ENCODE measurements at places on chromosomes 6 and 20.

DNA sequence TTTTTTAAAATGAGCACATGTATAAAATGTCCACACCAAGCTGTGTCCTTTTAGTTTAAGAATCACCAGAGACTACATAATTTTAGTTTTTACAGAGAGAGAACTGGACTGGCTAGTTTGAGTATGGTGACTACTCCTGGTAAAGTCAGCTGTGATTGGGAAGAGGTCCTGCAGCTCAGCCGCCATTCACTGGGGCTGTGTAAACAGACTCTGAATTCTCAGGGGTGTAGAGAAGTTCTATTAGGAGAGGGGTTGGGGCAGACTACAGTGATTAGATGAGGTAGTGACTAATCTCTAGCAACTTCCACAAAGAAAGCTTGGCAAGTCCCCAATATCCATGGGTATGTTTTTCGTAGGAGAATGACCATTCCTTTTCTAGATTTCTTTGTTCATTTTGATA is 341.2 kb upstream of the MAP3K7 start:
- no peak overlapping the region for H3K4me3 ChIP-seq
- no peaks in the 10 kb centered on the region for H3K36me3 ChIP-seq
- no peak for DNase-seq
- H3K4me1 ChIP-seq = no peaks in the 10 kb centered on the region
- no peak overlapping the region for H3K27ac ChIP-seq

- peaks cover 6% of the 10 kb centered on the region for H3K4me1 ChIP-seq
- H3K4me3 ChIP-seq = no peak overlapping the region
- no peak overlapping the region for H3K27ac ChIP-seq
- DNase-seq = no peak
- H3K27me3 ChIP-seq = peaks cover 4% of the 10 kb centered on the region
- no peaks in the 10 kb centered on the region for H3K36me3 ChIP-seq
Measured at GRCh38 chr20:21503345-21503744, 10.5 kb downstream of the NKX2-2 start.

- H3K27me3 ChIP-seq = no peaks in the 10 kb centered on the region
- no peaks in the 10 kb centered on the region for H3K36me3 ChIP-seq
- H3K4me3 ChIP-seq = no peak overlapping the region
- no peaks in the 10 kb centered on the region for H3K4me1 ChIP-seq
- no peak overlapping the region for H3K27ac ChIP-seq
Measured at GRCh38 chr20:34573541-34574300, 15.2 kb downstream of the MAP1LC3A start.

DNA sequence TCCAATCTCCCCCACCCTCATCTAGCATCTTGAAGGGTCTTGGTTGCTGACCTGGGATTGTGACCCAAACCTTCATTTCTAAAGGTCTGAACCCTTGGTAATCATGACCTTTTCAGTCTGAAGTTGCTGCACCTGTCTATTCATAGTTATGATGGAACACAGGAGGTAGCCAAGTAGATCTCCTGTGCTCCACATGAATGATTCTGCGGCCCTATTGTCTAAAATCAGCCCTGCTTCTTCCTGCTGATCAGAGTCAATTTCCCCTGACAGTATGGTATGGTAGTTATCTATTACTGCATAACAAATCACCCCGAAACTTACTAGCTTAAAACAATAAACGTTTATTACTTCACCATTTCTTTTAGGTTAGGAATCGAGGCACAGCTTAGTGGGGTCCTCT is 9.0 kb downstream of the OR2B6 start:
- H3K36me3 ChIP-seq = no peaks in the 10 kb centered on the region
- H3K4me3 ChIP-seq = no peak overlapping the region
- no peak for DNase-seq

DNA sequence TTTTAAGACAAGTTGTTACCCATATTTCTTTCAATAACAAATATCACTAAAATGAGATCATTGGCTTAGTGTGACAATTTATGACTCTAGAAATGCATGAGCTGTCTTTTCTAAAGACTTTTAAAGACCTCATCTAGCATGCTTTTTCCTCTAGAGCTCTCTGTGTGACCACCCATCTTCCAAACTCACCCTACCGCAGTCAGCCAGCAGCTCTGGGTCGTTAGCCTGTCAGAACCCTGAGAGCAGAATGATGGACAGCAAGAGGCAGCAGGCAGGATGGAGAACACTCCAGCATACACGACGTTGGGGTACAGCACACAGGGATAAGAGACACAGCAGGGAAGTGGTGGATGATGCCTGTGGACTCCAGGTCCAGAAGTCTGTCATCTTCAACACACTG is 45.1 kb upstream of the TBX18 start:
- H3K27me3 ChIP-seq = no peaks in the 10 kb centered on the region
- DNase-seq = no peak
- no peaks in the 10 kb centered on the region for H3K36me3 ChIP-seq
- no peak overlapping the region for H3K27ac ChIP-seq
- H3K4me3 ChIP-seq = no peak overlapping the region

GRCh38 chr6:155352811-155353210 is 38.5 kb upstream of the TFB1M start:
- H3K4me3 ChIP-seq = no peak overlapping the region
- no peak overlapping the region for H3K27ac ChIP-seq
- no peaks in the 10 kb centered on the region for H3K36me3 ChIP-seq
- no peaks in the 10 kb centered on the region for H3K4me1 ChIP-seq
- no peak for DNase-seq

Measured in breast epithelium (tissue), 4 donors.